ENCODE measurements at places on chromosomes 1 and 21. TPM values are rescaled to one million over a fixed set of nuclear protein-coding genes. Genes with fewer than 3 reads are reported as not detected.

DNA sequence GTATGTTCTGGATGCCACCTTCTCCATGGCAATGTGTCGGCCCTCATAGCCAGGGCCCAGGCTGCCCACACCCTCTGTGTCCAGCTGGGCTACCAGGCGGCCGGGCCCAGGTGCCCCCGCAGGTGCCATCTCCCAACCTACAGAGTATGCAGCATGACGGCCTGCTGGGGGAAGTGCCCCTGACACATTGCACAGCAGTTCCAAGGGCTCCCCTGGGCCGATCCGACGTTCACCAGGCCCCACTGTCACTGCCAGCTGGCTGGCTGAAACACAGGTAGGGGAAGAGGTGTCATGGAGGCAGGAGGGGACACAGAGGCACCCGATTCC is 5.4 kb downstream of the IGSF8 start:
- DNase-seq: no peak

- DNase-seq: peak; percentile 41
Measured at GRCh38 chr1:180213401-180214170, 16.5 kb upstream of the LHX4 start.

DNA sequence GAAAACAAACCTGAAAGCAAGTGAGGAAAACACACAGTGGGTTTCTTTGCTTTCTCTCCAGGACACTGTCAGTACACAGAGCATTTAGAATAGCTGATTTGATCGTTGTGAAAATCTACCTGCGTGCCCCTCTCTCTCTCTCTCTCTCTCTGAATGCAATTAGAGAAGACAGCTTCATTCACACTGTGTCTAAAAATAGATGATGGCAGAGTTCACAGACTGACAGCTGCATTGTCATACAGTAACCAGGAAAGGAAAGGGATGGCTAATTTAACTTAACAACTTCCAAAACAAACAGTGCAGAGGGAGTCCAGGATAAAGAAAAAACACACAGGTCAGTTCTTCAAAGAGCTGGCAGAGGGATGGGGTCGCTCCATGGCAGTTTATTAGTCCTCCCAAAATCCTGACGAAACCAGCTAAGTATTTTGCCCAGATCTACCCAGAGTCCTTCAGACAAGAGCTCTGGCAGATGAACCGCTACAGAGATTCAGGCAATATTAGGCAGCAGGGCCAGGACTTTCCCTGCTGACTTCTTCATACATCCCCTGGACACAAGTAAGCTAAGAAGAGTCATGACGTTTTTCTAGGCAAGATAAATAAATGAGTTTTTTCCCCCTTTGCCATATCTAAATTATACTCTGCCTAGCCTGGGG is 58.9 kb downstream of the WLS start:
- DNase-seq: no peak

- no peak for DNase-seq
Measured at GRCh38 chr1:33237579-33237978, 18.7 kb upstream of the ZNF362 start.

DAB1 gene
- total RNA-seq: not detected

DNA sequence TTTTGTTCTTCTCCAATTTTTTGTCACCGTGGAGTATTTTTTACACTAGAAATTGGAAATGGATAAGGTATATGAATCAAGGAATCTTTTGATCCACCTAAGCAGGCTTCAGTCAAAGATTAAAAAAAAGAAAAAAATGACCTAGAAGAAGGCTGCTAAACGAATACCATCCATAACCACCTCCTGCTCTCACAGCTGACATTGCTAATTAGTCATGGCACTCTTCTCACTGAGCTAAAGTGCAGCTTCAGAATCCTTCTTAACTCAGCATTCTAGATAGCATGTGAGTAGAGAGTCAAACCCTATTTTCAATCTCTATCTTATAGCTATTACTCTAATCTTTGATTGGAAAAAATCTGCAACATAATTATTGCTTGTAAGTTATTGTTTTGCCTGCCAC is 40.2 kb upstream of the ST6GALNAC5 start:
- no peak for DNase-seq

- DNase-seq: no peak
Measured at GRCh38 chr1:197126691-197127090, 19.8 kb downstream of the ASPM start.

KHDRBS1 gene
- 83.4 TPM for total RNA-seq

GRCh38 chr1:22807340-22807739 is 96.7 kb downstream of the EPHB2 start:
- DNase-seq: no peak

DNA sequence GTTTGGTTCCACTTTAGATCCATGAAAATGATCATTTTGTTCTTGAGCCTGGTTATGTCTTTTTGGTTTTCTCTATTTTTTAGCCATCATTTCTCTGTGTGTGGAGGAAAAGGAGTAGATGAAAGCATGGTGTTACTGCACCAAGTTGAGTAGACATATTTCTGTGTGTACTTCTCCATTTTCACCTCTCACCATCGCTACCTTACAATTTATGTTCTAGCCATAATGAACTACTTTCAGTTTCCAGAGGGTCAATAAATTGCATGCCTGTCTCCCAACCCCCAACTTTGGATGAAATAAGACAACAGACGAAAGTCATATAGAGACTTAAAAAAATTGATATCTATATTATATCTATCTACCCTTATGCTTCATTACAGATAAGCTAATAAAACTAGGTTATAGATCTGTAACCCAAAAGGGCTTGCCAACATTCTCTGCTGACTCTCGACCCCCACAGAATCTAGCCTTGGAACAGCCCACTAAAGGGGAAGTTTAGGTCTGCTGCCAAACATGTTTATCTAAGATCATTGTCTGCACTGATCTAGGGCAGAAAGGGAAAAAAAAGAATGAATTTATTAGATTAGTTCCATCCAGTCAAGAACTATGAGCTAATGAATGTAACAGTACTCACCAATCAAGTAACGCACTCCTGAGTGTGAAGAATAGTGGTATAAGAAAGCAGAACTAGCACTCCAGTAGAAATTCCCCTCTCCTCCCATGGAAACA is 7.5 kb upstream of the MAN1A2 start:
- no peak for DNase-seq

Measured in transverse colon (tissue), 4 donors.